Natural killer cell (primary cell): ENCODE measurements at places on chromosomes 4 and X. TPM values are rescaled to one million over a fixed set of nuclear protein-coding genes. Genes with fewer than 3 reads are reported as not detected.

DNA sequence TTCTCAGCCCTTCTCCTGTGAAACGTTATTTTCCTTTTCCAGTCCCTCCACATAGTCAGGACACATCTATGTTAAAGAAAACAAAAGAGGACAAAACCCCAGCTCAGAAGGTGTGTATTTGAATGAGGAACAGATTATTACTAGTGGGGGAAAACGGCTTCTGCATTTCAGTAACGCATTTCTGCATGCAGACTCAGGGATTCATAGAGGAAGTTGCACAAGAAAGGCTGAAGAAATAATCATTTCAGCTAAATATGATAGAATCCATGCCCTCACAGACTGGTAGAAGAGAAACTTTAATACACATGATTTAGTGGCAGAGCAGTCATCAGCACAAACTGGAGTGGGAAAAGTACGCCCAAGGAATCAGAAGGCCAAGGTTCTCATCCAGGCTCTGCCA is 270.8 kb upstream of the FGF13 start:
- H3K4me1 ChIP-seq = no peaks in the 10 kb centered on the region
- H3K27me3 ChIP-seq = no peaks in the 10 kb centered on the region
- no peak overlapping the region for H3K4me3 ChIP-seq
- DNase-seq = no peak
- H3K27ac ChIP-seq = no peak overlapping the region

GRCh38 chr4:159206427-159206871 is 103.6 kb downstream of the RAPGEF2 start:
- H3K27me3 ChIP-seq = no peaks in the 10 kb centered on the region
- peaks cover 7% of the 10 kb centered on the region for H3K4me1 ChIP-seq
- H3K4me3 ChIP-seq = no peak overlapping the region

GRCh38 chr4:75752637-75753036 is 28.3 kb downstream of the USO1 start:
- no peaks in the 10 kb centered on the region for H3K4me1 ChIP-seq
- DNase-seq = no peak
- H3K36me3 ChIP-seq = peaks cover 31% of the 10 kb centered on the region
- H3K27me3 ChIP-seq = no peaks in the 10 kb centered on the region
- no peak overlapping the region for H3K4me3 ChIP-seq

DNA sequence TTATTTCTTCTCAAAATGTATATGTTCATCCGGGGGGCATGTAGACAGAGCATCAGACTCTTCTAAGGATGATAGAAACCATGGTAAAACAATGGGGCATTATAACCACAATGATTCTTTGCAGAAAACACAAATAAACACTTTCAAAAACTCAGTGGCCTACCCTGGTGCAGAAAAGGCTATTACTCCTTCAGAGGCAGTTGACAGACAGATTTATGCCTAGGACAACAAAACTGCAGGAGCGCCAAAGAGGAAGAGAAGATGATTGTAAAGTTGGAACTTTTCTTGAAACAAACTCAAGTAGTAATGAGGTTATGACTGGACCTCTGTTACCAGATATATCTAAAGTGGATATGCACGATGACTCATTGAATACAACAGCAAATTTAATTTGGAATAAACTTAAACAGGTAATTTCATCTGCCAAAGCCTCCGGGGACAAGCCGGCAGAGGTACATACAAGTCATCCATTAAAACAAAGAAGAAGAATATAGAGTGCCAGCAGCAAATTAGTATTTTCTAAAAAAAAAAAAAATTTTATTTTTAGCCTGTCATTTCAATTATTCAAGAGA is 1068.4 kb upstream of the INTU start:
- H3K27ac ChIP-seq = no peak overlapping the region
- H3K4me3 ChIP-seq = no peak overlapping the region
- no peaks in the 10 kb centered on the region for H3K4me1 ChIP-seq
- no peak for DNase-seq

DNA sequence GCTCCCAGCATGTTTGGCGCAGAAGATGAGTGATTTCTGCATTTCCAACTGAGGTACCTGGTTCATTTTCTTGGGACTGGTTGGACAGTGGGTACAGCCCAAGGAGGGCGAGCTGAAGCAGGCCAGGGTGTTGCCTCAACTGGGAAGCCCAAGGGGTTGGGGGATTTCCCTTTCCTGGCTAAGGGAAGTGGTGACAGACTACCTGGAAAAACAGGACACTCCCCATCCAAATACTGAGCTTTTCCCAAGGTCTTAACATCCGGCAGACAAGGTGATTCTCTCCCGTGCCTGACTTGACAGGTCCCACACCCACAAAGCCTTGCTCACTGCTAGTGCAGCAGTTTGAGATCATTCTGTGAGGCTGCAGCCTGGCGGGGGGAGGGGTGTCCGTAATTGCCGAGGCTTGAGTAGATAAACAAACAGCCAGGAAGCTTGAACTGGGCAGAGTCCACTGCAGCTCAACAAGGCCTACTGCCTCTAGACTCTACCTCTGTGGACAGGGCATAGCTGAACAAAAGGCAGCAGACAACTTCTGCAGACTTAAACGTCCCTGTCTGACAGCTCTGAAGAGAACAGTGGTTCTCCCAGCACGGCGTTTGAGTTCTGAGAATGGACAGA is 307.7 kb upstream of the ARSJ start:
- H3K27ac ChIP-seq = no peak overlapping the region
- DNase-seq = no peak
- no peaks in the 10 kb centered on the region for H3K27me3 ChIP-seq

DNA sequence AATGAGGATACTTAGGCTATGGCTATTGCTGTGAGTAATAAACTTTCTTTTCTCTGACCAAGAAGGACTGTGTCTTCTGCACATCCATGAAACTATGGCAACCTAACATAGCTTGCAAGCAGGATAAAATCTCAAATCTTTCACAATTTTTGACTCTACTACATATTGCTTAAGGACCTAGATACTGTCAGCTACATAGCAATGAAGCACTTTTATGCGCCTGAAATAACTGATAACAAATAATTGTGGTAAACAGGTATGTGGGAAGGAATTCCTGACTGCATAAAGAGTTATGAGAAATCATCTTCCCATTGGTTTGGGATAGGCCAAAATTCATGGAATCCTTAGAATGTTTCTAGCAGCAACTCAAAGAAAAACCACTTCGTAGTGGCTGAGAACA is 41.2 kb upstream of the PDGFC start:
- H3K27me3 ChIP-seq = no peaks in the 10 kb centered on the region
- no peaks in the 10 kb centered on the region for H3K36me3 ChIP-seq
- no peak overlapping the region for H3K4me3 ChIP-seq
- no peak overlapping the region for H3K27ac ChIP-seq
- no peaks in the 10 kb centered on the region for H3K4me1 ChIP-seq
- DNase-seq = no peak

GRCh38 chrX:43121637-43122036 is 343.7 kb upstream of the PPP1R2C start:
- no peaks in the 10 kb centered on the region for H3K4me1 ChIP-seq
- H3K4me3 ChIP-seq = no peak overlapping the region
- no peaks in the 10 kb centered on the region for H3K36me3 ChIP-seq
- H3K27ac ChIP-seq = no peak overlapping the region
- DNase-seq = peak; percentile 29

DNA sequence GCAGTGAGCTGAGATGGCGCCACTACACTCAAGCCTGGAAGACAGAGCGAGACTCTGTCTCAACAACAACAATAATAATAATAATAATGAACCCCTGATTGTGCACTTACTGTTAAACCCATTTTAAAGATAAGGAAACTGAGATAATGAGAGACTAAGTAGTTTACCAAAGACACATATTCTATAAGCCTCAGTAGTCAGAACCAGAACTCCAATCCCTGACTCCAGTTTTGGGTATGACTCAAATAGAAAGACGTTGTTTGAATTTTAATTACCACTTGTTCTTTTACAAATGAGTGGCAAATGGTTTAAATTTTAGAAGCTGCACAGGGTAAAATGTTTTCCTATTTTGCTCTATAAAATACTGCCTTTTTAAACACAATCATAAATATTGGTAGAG is 37.4 kb downstream of the ACSL4 start:
- no peak overlapping the region for H3K4me3 ChIP-seq
- no peaks in the 10 kb centered on the region for H3K36me3 ChIP-seq
- no peaks in the 10 kb centered on the region for H3K27me3 ChIP-seq
- no peak for DNase-seq
- H3K4me1 ChIP-seq = no peaks in the 10 kb centered on the region

GRCh38 chr4:168630445-168631187 is 133.8 kb downstream of the PALLD start:
- H3K27me3 ChIP-seq = peaks cover 29% of the 10 kb centered on the region
- no peak for DNase-seq
- peaks cover 13% of the 10 kb centered on the region for H3K4me1 ChIP-seq
- H3K4me3 ChIP-seq = no peak overlapping the region
- H3K27ac ChIP-seq = no peak overlapping the region

DNA sequence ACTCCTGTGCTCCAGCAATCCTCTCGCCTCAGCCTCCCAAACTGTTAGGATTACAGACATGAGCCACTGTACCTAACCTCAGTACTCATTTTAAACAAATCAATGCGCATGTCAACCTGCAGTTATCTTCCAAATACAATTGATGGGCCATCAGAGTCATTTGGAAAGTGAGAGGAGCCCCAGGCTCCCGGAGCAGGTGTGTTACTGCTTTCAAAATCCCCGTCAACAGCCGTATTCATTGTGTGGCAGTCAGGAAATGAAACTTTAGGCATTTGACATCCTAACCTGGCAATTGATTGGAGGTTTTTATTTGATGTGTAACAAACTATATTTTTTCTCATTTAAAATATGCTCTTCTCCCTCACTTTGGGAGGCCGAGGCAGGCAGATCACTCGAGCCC is 623.6 kb upstream of the TENM3 start:
- H3K4me3 ChIP-seq = no peak overlapping the region
- no peaks in the 10 kb centered on the region for H3K27me3 ChIP-seq
- no peak for DNase-seq
- no peaks in the 10 kb centered on the region for H3K4me1 ChIP-seq
- H3K27ac ChIP-seq = no peak overlapping the region

DNA sequence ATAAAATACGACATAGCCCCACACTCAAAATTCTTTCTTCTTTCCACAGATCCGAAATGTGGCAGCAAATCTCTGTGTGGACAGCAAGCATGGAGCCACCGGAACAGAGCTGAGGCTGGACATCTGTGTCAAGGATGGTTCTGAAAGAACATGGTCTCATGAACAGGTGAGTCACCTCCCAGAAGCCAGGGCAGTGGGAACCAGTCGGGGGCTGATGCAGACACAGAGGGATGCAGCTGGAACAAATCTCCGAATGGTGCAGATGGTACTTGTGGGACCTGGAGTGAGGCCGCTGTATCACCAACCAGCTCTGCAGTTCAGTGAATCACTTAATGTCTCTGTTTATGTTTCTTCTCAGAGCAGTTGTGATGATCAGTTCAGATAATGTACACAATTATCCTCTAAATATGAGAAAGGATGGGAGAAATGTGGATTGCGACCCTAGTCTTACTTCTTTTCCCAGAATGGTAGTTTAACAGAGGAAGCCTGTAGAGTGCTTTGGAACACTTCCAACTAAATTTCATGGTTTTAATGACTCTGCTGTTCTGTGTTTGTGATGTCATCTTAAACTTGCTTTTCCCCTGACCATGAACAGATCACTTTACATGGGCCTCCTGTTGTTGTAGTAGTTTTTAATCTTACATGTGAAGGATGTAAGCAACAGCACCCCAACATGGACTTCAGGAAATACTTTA is 159.3 kb upstream of the GALNT7 start:
- H3K4me3 ChIP-seq = no peak overlapping the region
- no peak for DNase-seq
- H3K36me3 ChIP-seq = no peaks in the 10 kb centered on the region
- H3K4me1 ChIP-seq = no peaks in the 10 kb centered on the region
- H3K27me3 ChIP-seq = no peaks in the 10 kb centered on the region

SPATA18 gene
- not detected for total RNA-seq

CT55 gene
- not detected for total RNA-seq

PARM1 gene
- 0.24 TPM for total RNA-seq

LETM1 gene
- 56.5 TPM for total RNA-seq

FAM184B gene
- total RNA-seq = not detected

RASL11B gene
- not detected for total RNA-seq
